ENCODE measurements at places on chromosomes 7 and 10.

GRCh38 chr10:121062115-121062514, 211.0 kb downstream of the WDR11 start:
- no peak for DNase-seq

GRCh38 chr7:120720317-120720716, 137.6 kb downstream of the TSPAN12 start:
- no peak for DNase-seq

GRCh38 chr7:37531225-37531624, 82.6 kb upstream of the ELMO1 start:
- DNase-seq: peak; percentile 61

GRCh38 chr7:84363741-84364140, 169.2 kb upstream of the SEMA3A start:
- no peak for DNase-seq

- no peak for DNase-seq
Measured at GRCh38 chr10:116101616-116102315, 171.2 kb downstream of the GFRA1 start.

DNA sequence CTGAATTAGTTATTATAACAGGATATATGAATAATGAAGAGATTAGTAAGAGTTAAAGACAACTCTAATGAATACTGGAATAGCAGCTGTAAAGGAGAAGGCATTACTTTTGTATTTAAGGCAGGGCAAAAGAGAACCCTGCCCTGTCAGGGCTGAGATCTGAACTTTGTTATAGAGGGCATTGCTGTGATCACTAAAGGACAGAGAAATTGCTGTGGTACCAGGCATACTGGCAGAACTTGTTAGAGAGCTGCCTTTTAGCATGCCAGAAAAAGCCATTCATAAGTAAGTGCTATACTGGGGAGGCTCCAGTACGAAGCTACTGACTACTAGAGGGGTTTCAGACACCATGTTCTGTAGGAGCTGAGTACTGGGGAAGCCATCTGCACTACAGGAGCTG, 481.8 kb downstream of the SEMA3D start:
- no peak for DNase-seq

DNA sequence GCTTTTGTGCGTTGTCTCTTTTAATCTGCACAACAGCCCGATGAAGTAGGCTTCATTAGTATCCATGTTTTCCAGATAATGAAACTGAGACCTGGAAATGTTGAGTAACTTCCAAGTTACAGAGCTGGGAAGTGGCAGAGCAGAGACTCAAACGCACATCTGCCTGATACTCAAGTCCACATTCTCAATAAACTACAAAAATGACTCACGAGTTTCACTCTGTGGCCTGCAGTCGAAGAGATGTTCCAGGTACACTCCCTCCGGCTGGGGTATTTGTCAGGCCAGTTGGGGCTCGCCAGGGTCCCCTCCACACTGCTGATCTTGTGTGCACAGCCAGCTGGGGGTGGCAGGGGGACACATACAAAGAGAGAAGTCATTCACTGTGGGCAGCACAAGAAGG, 17.7 kb upstream of the OPALIN start:
- DNase-seq: no peak

DNA sequence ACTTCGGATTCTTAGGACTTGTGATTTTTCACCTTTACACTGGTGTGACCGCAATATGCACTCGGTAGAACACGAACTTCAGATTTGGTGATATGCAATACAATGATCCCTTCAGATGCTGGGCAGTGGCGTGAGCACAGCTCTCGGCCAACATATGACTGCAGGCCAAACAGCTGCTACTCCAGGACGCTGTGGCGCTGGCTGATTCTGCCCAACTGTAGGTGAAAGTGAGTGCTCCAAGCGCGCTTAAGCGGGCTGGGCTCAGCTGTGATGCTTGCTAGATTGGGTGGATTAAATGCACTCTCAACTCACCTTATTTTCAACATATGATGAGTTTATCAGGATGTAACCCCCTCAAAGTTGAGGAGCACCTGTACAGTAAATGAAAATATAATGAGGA, 137.6 kb upstream of the RET start:
- no peak for DNase-seq

- no peak for DNase-seq
Measured at GRCh38 chr7:135273581-135273980, 39.9 kb downstream of the STRA8 start.

DNA sequence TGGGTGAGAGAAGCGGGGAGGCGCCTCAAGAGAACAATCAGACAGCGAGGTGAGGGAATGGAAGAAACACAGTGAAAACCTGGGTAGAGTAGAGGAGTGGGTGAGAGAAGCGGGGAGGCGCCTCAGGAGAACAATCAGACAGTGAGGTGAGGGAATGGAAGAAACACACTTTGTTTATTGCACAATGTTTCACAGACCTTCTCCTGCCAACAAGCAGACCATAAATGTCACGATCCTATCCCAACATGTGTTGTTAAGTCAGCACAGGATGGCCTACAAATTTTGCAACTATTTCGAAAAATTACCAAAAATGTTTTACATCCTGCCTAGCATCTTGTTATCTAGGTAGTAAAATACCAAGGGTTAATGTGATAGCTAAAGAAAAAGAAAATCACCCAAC, 115.3 kb downstream of the JAZF1 start:
- peak; percentile 63 for DNase-seq

GRCh38 chr7:28052933-28053332, 127.7 kb downstream of the JAZF1 start:
- no peak for DNase-seq

GRCh38 chr7:149334219-149334618, 72.2 kb downstream of the ZNF783 start:
- DNase-seq: no peak

- DNase-seq: no peak
Measured at GRCh38 chr10:132133005-132133404, 53.7 kb upstream of the DPYSL4 start.

DNA sequence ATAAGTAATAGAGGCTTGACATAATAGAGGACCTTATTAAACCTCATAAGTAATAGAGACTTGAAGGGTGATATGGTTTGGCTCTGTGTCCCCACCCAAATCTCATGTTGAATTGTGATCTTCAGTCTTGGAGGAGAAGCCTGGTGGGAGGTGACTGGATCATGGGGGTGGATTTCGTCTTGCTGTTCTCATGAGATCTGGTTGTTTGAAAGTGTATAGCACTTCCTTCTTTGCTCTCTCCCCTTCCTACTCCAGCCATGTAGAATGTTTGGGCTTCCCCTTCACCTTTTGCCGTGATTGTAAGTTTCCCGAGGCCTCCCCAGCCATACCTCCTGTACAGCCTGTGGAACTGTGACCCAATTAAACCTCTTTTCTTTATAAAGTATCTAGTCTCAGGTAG, 8.6 kb downstream of the KIFBP start:
- no peak for DNase-seq

GRCh38 chr7:51318886-51319579, 2.4 kb upstream of the COBL start:
- DNase-seq: no peak

DNA sequence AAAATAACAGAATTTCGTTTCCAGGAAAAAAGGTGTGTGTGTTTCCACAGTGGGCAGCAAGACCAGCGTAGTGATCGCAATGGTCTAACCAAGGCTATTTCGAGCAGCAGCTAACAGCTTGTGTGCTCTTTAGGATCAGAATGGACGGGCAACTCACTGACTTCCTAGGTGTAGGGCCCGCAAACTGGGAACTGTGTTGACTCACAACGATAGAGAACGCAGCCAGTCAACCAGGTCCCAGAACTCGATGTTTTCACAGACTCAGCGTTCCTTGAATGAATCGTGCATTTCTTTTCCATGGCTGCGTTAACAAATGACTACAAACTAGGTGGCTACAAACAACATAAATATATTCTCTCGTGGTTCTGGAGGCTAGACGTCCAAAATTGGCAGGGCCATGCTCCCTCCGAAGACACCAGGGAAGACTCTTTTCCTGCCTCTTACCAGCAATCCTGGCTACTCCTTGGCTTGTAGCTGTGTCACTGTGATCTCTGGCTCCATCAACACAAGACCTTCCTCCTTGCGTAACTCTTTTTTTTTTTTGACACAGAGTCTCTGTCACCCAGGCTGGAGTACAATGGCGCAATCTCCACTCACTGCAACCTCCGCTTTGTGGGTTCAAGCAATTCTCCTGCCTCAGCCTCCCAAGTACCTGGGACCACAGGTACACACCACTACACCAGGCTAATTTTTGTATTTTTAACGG, 39.1 kb downstream of the PODXL start:
- no peak for DNase-seq

- no peak for DNase-seq
Measured at GRCh38 chr7:154304740-154305700, 252.8 kb downstream of the DPP6 start.

- DNase-seq: no peak
Measured at GRCh38 chr7:25994433-25994994, 157.5 kb upstream of the NFE2L3 start.

DNA sequence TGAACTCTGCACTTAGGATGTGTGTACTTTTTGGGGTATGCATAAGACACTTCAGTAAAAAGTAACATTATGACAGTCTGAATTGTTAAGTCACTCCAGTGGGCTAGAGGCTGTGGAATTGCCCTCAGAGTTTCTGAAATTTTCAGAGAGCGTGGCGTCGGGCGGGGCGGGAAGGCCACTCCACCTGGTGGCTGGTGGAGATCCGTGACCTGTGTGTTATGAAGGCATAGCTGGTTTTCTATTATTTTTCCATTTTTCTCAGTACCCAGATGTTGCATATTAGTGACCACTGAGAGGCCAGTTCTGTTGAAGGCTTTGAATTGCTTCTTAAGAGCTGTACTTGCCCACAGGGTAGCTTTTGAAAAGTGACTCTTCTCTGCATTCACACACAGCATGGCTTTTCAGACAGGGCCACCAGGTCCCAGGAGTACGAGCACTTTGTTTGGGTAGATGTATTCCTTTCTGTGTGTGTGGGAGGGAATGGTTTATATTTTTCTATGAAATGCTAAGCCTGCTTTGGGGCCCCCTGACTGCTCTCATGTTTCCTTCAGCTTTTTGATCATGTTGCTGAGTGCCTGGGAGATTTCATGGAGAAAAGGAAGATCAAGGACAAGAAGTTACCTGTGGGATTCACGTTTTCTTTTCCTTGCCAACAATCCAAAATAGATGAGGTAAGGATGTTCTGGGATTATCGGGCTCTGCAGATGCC, 52.3 kb downstream of the TACR2 start:
- no peak for DNase-seq

DNA sequence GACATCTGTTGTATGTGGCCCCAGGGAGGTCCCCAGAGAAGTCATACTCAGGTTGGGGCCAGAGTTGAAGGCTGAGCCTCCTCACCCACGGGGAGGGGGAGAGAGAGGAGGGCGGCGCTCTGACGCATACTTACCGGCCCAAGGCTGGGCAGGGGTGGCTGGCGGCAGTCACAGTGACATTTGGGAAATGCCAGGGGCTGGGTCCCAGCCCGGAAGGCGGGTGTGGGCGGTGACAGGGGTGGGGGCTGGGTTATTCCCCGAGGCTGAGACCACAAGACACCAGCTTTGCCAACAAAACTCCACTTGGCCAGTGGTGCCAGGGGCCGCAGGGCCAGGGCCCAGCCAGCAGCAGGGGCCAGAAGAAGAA, 41.1 kb downstream of the RASGEF1A start:
- DNase-seq: no peak

DNA sequence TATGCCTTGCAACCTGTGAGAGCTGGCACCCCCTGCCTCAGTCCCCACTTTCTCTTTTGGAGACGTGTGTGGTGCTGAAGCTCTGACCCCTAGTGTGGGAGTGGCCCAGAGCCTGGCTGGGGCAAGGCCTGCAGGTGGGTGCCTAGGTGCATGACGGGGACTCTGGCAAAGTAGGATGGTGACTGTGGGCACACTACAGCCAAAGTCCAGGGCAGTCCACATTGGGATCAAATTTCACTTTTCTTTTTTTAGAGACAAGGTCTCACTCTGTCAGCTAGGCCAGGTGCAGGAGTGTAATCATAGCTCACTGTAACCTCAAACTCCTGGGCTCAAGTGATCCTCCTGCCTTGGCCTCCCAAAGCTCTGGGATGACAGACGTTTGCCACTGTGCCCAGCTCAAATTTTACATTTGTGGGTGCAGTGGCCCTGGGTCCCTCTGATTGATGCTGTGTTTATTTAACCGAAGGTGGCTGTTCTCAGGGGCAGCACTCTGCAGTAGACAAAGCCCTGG, 52.3 kb downstream of the NEURL1 start:
- DNase-seq: no peak

- DNase-seq: no peak
Measured at GRCh38 chr7:101128040-101128834, 1.3 kb downstream of the SERPINE1 start.

DNA sequence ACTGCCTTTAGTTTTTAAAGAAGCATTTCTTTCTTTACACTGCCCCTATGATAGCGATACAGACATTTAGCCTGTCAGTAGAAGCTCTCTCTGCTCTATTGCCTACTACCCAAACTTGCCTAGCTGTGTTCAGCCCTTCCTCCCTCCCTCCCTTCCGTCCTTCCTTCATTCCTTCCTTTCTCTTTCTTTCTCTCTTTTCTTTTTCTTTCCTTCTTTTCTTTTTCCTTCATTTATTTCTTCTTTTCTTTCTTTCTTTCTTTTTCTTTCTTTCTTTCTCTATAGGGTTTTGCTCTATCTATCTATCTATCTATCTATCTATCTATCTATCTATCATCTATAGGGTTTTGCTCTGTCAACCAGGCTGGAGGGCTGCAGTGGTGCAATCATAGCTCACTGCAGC, 7.1 kb upstream of the ZNF212 start:
- no peak for DNase-seq

DNA sequence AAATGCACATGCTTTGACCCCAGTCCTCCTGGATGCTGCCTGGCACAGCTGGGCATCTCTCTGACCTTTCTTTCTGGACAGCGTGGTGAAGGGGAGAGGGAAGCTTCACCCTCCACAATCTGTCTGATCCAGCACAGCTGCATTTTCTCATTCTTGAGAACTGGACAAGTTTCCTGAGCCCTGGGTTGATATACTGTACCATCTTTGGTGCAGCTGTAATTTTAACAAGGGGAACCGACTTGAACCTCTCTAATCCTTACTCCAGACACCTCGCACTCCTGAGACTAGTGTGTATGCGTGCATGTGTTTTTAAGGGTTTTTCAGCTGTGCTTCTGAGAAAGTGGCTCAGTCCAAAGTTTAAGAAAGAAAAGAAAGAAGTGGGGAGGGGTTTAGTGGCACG, 655.7 kb downstream of the INHBA start:
- no peak for DNase-seq

DNA sequence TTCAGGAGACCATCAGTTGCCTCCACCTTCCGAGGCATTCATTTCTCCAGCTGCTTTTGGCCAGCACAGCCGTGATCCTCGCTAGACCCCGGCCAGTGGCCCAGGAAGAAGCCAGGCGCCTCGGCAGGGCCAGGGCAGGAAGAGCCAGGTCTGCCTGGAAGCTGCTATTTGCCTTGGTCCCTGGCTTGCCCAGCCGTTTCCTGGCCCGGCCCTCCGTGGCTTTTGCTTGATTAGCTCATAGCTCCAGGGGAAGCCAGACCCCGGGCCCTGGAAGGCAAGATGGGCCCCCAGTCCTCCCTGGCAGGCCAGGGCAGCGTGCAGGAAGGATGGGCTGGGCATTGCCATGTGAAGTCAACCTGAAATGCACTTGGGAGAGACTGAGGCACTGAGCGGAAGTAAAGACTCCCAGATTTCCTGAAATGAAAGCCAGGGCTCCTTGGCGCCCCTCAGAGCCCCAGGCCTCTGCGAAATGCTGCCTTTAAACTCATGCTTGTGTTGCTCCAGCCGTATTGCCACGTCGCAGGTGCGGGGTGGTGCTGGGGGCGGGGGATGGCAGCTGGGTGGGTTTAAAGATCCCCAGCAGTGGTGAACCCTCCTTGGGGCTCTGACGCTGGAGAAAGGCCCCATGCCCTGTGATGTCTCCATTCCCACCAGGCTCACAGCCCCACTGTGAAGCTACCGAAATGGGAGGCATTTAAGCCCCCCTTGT, 160.6 kb downstream of the GRK5 start:
- DNase-seq: no peak

Measured in GF-D8 (cell line).